ENCODE measurements at places on chromosomes 4 and X. TPM values are rescaled to one million over a fixed set of nuclear protein-coding genes. Genes with fewer than 3 reads are reported as not detected.

The EMCN gene
- total RNA-seq, result 7.8 TPM

- DNase-seq, result no peak
- no peak overlapping the region for H3K4me3 ChIP-seq
- H3K27me3 ChIP-seq, result no peaks in the 10 kb centered on the region
- H3K4me1 ChIP-seq, result no peaks in the 10 kb centered on the region
Measured at GRCh38 chr4:119550857-119551532, 77.6 kb downstream of the PDE5A start.

- no peak overlapping the region for H3K27ac ChIP-seq
- H3K36me3 ChIP-seq, result no peaks in the 10 kb centered on the region
- H3K4me3 ChIP-seq, result no peak overlapping the region
- H3K4me1 ChIP-seq, result no peaks in the 10 kb centered on the region
- no peak for DNase-seq
- H3K27me3 ChIP-seq, result no peaks in the 10 kb centered on the region
Measured at GRCh38 chr4:156547439-156547838, 424.2 kb downstream of the PDGFC start.

The F8A3 gene
- total RNA-seq, result 6.8 TPM

DNA sequence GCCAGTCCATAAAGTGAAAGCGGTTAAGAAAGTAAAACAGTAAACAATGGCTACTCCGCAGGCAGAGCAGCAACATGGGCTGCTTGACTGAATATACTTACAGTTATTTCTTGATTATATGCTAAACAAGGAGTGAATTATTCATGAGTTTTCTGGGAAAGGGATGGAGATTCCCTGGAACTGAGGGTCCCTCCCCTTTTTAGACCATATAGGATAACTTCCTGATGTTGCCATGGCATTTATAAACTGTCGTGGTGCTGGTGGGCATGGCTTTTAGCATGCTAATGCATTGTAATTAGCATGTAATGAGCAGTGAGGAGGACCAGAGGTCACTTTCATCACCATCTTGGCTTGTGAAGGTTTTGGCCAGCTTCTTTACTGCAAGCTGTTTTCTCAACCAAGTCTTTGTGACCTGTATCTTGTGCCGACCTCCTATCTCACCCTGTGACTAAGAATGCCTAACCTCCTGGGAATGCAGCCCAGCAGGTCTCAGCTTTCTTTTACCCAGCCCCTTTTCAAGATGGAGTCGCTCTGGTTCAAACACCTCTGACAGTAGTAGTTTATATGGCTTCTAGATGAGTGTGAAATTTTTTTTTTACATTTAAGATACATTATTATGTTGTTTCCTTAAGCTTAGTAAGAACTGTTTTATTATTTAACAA lies 514.8 kb upstream of the TENM3 start:
- DNase-seq, result no peak
- H3K4me1 ChIP-seq, result no peaks in the 10 kb centered on the region
- no peak overlapping the region for H3K27ac ChIP-seq
- H3K36me3 ChIP-seq, result no peaks in the 10 kb centered on the region
